ENCODE measurements at places on chromosomes 16 and 17. TPM values are rescaled to one million over a fixed set of nuclear protein-coding genes. Genes with fewer than 3 reads are reported as not detected.

ENPP7 gene
- total RNA-seq, result not detected

CCL16 gene
- total RNA-seq, result not detected

KIF18B gene
- total RNA-seq, result 2.4 TPM

ADAM11 gene
- 6.3 TPM for total RNA-seq

TMEM238L gene
- not detected for total RNA-seq

MEFV gene
- total RNA-seq, result not detected

TRAF4 gene
- 103 TPM for total RNA-seq

ZFHX3 gene
- total RNA-seq, result 45.1 TPM

C1QL1 gene
- 0.39 TPM for total RNA-seq

SULT1A2 gene
- 0.11 TPM for total RNA-seq

TNS4 gene
- total RNA-seq, result 130 TPM

MNT gene
- total RNA-seq, result 12.6 TPM

C17orf67 gene
- total RNA-seq, result 1.3 TPM

PIK3R6 gene
- not detected for total RNA-seq

DPEP3 gene
- not detected for total RNA-seq

KRTAP2-2 gene
- total RNA-seq, result not detected

ADORA2B gene
- total RNA-seq, result 7.9 TPM

PPY gene
- not detected for total RNA-seq

MMP28 gene
- 2.7 TPM for total RNA-seq

CCL4L2 gene
- not detected for total RNA-seq

CD300LB gene
- total RNA-seq, result not detected

ALOXE3 gene
- total RNA-seq, result 2.4 TPM

LRRC37B gene
- 13.3 TPM for total RNA-seq

TLCD3B gene
- not detected for total RNA-seq

CACNG1 gene
- not detected for total RNA-seq

PCGF2 gene
- total RNA-seq, result 3.4 TPM

CCR7 gene
- total RNA-seq, result not detected

SPATA32 gene
- total RNA-seq, result 0.33 TPM

MGAT5B gene
- total RNA-seq, result 2.1 TPM

TBC1D3K gene
- total RNA-seq, result not detected

TLCD3A gene
- total RNA-seq, result 27.7 TPM

NHERF1 gene
- total RNA-seq, result 24.5 TPM

UBE2Z gene
- total RNA-seq, result 79.7 TPM

SEPTIN12 gene
- not detected for total RNA-seq

TBC1D3 gene
- total RNA-seq, result not detected

CLEC18A gene
- total RNA-seq, result 0.39 TPM

FOXJ1 gene
- total RNA-seq, result not detected

MYH8 gene
- not detected for total RNA-seq

AOC2 gene
- total RNA-seq, result 0.79 TPM

CFAP97D1 gene
- not detected for total RNA-seq

KCNJ18 gene
- total RNA-seq, result not detected

CCL7 gene
- not detected for total RNA-seq

KRT9 gene
- 0.87 TPM for total RNA-seq

KCNH6 gene
- not detected for total RNA-seq

RPH3AL gene
- 0.79 TPM for total RNA-seq

ACSM2A gene
- total RNA-seq, result not detected

CA4 gene
- total RNA-seq, result not detected

SCARF1 gene
- 0.79 TPM for total RNA-seq

XAF1 gene
- 0.22 TPM for total RNA-seq

KIF2B gene
- not detected for total RNA-seq
